ENCODE measurements at places on chromosomes 2 and 18. TPM values are rescaled to one million over a fixed set of nuclear protein-coding genes. Genes with fewer than 3 reads are reported as not detected.

The PRR30 gene
- total RNA-seq, result not detected

The CKAP2L gene
- total RNA-seq, result 0.09 TPM

The HMSD gene
- 5.8 TPM for total RNA-seq

The NAT8 gene
- not detected for total RNA-seq

The CDKL4 gene
- 1.6 TPM for total RNA-seq

The LCLAT1 gene
- total RNA-seq, result 16.8 TPM

The METTL4 gene
- total RNA-seq, result 14.6 TPM

The FOXI3 gene
- 0.32 TPM for total RNA-seq

The RIT2 gene
- 26.7 TPM for total RNA-seq

The CYP27A1 gene
- 22.3 TPM for total RNA-seq

The ARHGAP28 gene
- total RNA-seq, result 5.7 TPM

The IGFBP5 gene
- total RNA-seq, result 96.5 TPM

The ASXL3 gene
- total RNA-seq, result 33.2 TPM

The CCBE1 gene
- total RNA-seq, result 4.3 TPM

The REV1 gene
- 62.7 TPM for total RNA-seq

The SOS1 gene
- 40.4 TPM for total RNA-seq

The EPAS1 gene
- 176 TPM for total RNA-seq

The CAVIN2 gene
- total RNA-seq, result 18.1 TPM

The TACR1 gene
- total RNA-seq, result 2.8 TPM

The RAB6C gene
- total RNA-seq, result 3.8 TPM

The EML6 gene
- total RNA-seq, result 32.3 TPM

The PTCD3 gene
- total RNA-seq, result 117 TPM

The SPATA3 gene
- not detected for total RNA-seq

The DSEL gene
- 15.6 TPM for total RNA-seq

The CFC1 gene
- 3.5 TPM for total RNA-seq

The SIX2 gene
- not detected for total RNA-seq

The TMEM198 gene
- total RNA-seq, result 17.8 TPM
